ENCODE measurements at places on chromosomes 3 and 15.

- no peak for DNase-seq
Observed at GRCh38 chr15:100049936-100050876, 291.6 kb downstream of the ADAMTS17 start.

GRCh38 chr3:27939940-27940339 is 217.8 kb upstream of the EOMES start:
- DNase-seq, result no peak

DNA sequence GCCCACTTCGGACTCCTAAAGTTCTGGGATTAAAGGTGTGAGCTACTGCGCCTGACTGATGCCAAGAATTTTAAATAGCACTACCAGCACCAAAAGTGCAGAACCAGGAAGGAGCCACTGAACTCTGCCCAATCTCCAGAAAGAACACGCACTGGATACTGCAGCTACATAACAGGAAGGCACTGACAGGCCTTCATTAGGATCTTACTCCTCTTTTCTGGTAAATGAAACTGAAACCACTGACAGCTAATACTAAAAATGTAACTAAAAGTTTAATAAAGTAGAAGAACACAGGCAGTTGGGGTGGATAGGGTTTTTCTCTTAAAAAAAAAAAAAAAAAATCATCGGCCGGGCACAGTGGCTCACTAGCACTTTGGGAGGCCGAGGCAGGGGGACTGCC is 74.1 kb upstream of the CHRM5 start:
- DNase-seq, result no peak

DNA sequence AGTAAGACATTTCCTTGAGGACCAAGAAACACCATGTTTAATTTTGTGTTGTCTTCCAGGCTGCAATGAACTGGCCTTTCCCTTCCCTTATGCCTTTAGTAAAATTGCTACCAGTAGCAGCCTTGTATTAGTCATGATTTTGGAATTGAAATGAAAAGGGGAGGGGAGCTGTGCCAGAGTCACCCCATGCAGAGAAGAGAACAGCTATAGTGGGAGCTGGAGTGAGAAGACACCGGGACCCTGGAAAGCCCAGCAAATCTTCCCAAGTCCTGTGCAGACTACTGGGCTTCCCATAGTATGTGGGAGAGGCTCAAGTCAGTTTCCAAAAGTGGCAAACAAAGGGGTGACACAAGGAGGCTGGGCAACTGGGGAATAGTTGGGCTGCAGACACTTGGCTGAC is 178.5 kb downstream of the NR1D2 start:
- DNase-seq, result no peak

- no peak for DNase-seq
Observed at GRCh38 chr3:134312873-134313846, 61.1 kb downstream of the AMOTL2 start.
